EH (cell line): ENCODE measurements at places on chromosomes 3 and 15.

- no peak for DNase-seq
Observed at GRCh38 chr15:70358011-70358819, 260.5 kb upstream of the TLE3 start.

DNA sequence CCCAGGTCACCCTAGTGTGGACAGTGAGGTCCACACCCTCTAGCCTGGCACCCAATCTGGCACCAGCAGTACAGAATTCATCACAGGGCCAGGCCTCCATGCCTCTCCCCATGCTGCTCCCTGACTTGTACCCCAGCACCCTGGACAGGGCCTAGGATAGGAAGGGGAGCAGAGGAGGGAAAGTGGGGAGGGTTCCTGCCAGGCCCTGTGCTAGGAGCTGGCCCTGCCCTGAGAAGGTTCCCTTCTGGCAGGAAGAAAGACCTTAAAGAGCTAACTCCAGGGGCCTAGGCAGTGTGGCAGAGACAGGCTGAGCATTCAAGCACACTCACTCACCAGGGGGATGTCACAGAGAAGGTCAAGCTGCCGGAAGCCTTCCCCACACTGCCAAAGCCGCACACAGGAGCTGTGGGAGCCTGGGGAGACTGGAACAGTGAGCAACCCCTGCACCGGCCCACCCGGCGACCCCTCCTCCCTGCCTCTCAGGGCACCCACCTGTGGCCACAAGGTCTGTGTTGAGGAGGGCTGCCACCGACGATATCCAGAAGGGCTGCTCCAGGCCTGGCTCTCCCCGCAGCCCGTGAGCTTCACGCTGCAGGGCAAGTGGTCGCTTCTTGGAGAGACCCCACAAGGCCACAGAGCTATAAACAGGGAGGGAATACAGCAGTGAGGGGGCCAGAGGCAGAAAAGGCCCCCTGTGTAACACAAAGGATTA, 7.4 kb downstream of the RRP9 start:
- DNase-seq, result no peak

DNA sequence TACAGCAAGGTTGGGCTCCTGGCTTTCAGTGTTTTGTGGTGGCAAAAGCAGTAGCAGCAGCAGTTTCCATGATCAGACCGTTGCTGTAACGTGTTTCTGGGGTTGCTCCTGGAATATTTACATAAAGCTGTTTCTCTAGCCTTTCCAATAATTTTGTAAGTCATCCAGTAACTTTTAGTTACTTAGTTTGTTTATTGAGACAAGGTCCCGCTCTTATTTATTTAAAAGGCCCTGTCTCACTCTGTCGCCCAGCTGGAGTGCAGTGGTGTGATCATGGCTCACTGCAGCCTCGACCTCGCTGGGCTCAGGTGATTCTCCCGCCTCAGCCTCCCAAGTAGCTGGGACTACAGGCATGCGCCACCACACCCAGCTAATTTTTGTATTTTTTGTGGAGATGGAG, 8.8 kb upstream of the MYO5A start:
- DNase-seq, result no peak

GRCh38 chr15:40843885-40844695, at the start of gene SPINT1:
Gene SPINT1 (plus strand): TSS chr15:40844048. CDS start chr15:40844555, 507 bp downstream.
- peak; percentile 14 for DNase-seq

DNA sequence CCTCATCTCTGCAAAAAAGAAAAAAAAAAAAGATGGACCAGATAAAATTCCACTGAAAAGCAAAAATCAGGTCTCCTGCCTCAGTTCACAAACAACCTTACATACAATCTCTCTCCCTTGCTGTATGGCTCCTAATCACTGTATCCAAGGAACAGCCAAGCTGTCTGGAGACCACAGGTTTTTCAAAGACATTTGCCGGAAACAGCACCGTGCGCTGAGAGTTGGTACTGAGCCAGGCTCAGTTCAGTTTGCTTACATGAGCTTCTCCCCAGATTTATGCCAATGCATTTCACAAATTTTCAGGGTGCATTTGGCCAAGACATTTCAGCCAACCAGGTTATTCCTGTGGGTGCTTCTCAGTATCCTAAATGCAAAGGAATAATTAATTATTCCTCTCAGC, 4.1 kb downstream of the ACP3 start:
- no peak for DNase-seq
